ENCODE measurements at places on chromosomes 6 and 20.

DNA sequence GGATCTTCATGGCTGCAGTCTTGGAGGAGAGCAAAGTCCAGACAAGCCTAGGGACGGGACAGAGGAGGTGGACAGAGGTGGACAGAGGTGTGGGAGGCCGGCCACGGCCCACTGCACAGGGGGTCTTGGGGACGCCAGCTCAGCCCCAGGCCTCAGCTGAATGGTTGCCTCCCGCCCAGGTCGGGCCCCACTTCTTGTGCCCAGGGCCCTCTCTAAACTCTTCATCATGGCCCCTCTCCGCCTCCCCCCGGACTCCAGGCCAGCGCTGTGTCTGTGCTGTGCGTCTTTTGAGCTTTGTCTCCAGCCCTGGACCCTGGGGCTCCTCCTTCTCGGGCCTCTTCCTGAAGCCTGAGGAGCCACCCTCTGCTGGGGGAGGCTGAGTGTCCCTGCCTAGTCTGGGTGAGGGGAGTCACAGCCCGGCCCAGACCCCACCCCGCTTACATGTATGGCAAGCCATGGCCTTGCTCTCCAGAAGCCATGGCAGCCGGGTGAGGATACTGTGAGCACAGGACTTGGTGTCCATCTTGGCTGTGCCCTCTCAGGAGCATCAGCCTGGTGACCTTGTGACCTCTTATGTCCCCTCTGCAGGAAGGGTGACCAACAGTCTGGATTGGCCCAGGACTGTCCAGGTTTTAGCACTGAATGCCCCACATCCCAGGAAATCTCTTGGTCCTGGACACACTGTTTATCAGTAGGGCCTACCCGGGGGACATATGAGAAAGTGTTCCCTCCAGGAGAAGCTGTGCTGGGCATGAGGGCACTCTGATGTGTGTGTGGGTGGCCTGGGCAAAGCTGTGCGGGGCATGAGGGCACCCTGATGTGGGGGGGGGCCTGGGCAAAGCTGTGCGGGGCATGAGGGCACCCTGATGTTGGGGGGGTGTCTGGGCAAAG, 9.4 kb upstream of the NPBWR2 start:
- no peak for DNase-seq

DNA sequence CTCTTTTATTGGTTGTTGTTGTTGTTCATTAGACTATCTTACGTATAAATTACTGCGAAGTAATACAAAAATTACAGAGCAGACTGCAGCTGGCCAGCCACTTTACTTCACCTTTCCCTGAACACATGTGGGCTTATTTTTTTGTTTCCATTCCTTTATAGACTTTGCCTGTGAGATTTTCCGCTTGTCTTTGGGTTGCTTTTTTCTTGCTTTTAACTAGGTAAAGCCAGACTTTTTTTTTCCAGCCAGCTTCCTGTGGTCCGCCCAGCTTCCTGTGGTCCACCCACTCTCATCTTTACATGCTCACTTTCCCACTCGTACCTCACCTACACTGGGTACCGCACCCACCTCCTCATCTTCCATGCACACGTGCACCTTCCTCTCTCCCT, 79.0 kb downstream of the IPCEF1 start:
- DNase-seq = no peak

GRCh38 chr6:40342723-40343122, 244.4 kb downstream of the LRFN2 start:
- DNase-seq = no peak

- DNase-seq = no peak
Observed at GRCh38 chr6:33343953-33344611, 26.5 kb upstream of the ZBTB22 start.

DNA sequence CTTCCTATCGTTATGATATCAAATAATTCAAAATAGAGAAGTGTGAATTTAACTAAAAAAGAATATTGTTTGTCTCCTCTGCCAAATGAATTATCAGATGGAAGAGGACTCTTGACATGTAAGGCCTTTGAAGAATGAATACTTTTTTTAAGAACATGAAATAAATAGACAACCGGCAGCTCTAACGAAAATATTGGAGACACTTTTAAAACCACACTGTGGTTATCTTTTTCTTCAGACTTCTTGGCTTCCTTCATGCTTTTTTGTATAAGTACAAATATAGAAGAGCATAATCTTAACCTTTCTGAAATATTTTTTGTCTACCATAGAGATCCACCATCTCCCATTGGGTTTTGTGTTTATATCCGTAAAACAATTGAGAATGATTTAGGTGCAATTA, 115.2 kb upstream of the SCGN start:
- no peak for DNase-seq

GRCh38 chr6:143677577-143677890, 231 bp upstream of the PHACTR2 start:
- no peak for DNase-seq

DNA sequence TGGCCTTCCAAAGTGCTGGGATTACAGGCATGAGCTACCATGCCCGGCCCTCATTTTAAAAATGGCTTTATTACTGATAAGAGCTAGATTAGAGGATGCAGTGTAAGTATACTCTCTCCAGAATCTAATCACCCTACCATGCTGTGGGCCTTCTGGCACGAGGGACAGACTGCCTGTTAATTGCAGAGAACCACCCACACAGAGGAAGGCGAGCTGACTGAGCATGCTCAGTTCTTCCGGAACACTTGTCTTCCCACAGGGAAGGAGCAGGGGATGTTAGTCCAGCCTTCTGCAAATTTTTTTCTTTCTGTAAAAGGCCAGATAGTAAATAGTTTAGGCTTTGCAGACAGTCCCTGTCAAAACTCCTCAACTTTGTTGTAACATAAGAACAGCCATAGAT, 48.9 kb downstream of the ALDH5A1 start:
- DNase-seq = no peak

GRCh38 chr6:108795814-108796213, 52.4 kb upstream of the ARMC2 start:
- no peak for DNase-seq

DNA sequence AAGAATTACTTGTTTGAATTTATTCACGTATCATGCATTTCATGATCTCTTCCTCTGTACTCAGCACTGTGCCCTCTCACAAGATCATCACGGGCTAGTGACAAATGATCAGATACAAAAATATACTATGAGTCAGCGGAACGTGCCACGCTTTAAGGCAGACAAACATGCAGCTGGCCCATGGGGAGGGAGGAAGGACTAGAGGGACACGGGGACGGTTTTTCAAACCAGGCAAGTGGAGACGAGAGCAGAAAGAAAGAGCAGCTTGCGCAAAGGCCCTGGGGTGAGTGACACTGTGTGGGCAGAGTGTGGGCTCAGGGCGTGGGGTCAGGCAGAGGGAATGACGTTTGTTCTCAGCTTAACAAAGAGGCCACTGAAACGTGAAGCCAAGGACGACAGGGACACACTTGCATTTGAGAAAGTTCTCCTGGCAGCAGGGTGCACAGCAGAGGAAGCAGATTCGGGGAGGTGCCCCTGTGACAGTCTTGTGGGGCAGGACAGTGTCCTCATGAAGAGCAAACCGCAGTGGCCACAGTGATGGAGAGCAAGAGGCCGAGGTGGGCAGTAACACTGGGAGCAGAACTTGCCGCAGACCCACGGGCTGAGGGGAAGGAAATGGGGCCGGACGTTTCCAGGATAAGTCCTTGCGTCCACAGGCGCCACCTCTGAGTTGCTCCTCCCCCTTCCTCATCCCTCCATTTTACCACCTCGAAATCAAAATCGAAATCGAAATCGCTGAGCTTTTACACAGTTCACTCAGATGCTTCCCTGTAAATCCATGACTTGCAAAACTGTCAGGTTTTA, 6.9 kb upstream of the RPS6KA2 start:
- DNase-seq = no peak

- DNase-seq = no peak
Observed at GRCh38 chr20:24949756-24950127, 673 bp downstream of the CST7 start.

GRCh38 chr6:102390541-102390940, 997.0 kb downstream of the GRIK2 start:
- DNase-seq = no peak

GRCh38 chr6:151847064-151847463, 39.6 kb downstream of the ESR1 start:
- no peak for DNase-seq

- DNase-seq = no peak
Observed at GRCh38 chr6:159865226-159865920, 25.4 kb upstream of the MAS1 start.

- no peak for DNase-seq
Observed at GRCh38 chr20:45154183-45154582, 20.5 kb upstream of the PI3 start.

GRCh38 chr6:145668844-145669243, 66.5 kb downstream of the EPM2A start:
- no peak for DNase-seq

DNA sequence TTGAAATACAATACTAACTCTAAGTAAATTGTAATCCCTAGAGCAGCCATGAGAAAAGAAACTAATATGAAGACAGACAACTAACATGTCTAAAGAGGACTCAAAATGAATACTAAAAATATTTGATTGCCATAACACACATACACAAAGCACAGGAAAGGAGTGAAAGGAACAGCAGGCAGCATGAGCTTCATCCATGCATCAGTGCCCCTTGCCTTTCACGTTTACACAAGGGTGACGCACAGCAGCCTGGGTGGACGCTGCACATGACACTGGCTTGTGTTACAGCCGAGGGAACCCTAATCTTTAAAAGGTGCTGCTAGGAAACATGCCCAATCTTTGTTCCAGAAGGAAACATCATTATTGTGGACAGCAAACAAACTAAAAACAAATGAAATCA, 123.5 kb downstream of the MAN1A1 start:
- DNase-seq = no peak
